ENCODE measurements at places on chromosomes 7 and 10. TPM values are rescaled to one million over a fixed set of nuclear protein-coding genes. Genes with fewer than 3 reads are reported as not detected.

GRCh38 chr7:102175423-102176170 is 111.1 kb upstream of the SH2B2 start:
- DNase-seq, result no peak
- no peaks in the 10 kb centered on the region for H3K27me3 ChIP-seq
- H3K4me1 ChIP-seq, result peaks cover 5% of the 10 kb centered on the region

GRCh38 chr10:2011106-2011716 is 273.9 kb upstream of the ADARB2 start:
- H3K27me3 ChIP-seq, result no peaks in the 10 kb centered on the region
- no peaks in the 10 kb centered on the region for H3K36me3 ChIP-seq
- no peak overlapping the region for H3K4me3 ChIP-seq
- no peak for DNase-seq

DNA sequence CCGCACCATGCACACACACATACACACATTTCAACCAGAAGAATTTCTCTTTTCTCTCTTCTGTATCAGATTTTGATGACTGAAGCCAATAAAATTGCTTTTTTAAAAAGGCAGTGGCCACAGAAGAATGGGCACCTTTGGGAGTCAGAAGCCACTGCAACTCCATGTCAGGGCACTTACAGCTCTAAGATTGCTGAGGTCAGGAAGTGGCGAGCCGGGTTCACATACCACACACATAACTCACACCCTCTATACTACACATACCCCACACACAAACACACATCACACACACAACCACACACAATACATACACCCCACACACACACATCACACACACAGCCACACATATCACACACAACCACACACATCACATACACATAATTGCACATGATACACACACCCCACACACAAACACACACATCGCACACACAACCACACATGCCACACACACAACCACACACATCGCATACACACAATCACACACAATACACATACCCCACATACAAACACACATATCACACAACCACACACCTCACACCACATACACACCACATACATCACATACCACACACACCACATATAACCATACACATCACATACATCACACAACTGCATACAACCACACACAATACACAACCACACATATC is 31.2 kb downstream of the GPRIN2 start:
- peak overlapping the region; percentile 81 for H3K27ac ChIP-seq
- peak; percentile 94 for DNase-seq
- no peaks in the 10 kb centered on the region for H3K27me3 ChIP-seq
- H3K36me3 ChIP-seq, result no peaks in the 10 kb centered on the region
- H3K4me1 ChIP-seq, result peaks cover 35% of the 10 kb centered on the region
- no peak overlapping the region for H3K4me3 ChIP-seq

DNA sequence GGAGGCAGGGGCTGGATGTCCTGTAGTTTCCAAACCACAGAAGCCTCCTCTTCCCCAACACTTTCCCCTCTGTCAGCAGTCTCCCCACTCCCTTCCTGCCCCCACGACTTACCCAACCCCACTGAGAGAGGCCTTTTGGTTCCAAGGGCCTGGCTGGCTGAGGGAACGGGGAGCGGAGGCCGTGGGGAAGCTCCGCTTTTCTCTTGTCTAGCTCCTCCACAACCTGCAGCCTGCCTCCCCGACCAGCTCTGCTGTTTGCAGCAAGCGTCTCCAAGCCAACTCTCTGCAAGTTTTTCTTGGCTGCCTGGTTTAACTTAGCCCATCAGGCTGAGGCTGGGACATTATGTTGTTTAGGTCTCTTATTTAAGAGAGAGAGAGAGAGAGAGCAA is 126.8 kb downstream of the NEURL1 start:
- no peak overlapping the region for H3K4me3 ChIP-seq
- H3K27me3 ChIP-seq, result no peaks in the 10 kb centered on the region
- peaks cover 6% of the 10 kb centered on the region for H3K36me3 ChIP-seq
- H3K4me1 ChIP-seq, result peaks cover 13% of the 10 kb centered on the region
- no peak overlapping the region for H3K27ac ChIP-seq

DNA sequence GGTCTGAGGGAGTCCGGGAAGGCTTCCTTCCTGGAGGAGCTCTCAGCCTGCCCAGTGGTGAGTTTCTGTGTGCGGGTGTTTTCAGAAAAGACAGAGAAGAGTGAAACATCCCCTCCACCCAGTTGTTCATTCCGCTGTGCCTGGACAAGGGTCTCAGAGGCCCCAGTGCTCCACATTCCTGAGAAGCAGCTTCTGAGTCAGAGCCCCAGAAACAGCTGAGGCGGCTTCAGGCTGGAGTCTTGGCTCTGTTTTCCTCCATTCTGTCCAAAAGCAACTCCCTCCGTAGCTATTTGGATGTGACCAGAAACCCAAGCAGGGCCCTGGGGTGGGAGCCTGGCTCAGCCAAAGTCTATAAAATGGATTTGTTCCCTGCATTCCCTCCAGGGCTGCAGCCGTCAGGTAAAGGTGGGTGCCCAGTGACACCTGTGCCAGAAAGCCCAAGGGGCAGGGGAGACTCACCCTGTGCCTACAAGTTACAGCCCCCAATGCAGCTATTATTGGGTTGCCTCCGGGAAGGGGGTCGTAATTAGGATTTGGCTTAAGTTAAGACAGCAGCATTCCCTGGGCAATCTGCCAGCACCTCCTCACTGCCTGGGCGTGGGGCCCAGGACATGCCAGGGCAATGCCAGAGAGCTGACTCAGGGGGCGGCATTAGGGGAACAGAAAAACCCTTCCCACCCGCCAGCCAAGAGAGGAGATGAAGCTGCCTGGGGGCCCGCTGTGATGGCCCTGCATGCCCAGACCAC is 13.1 kb upstream of the CAMK2G start:
- H3K4me1 ChIP-seq, result peaks cover 35% of the 10 kb centered on the region
- peaks cover 2% of the 10 kb centered on the region for H3K27me3 ChIP-seq
- H3K4me3 ChIP-seq, result peak overlapping the region; percentile 32
- peak overlapping the region; percentile 81 for H3K27ac ChIP-seq
- DNase-seq, result peak; percentile 88

- no peaks in the 10 kb centered on the region for H3K36me3 ChIP-seq
- H3K27me3 ChIP-seq, result no peaks in the 10 kb centered on the region
- peaks cover 4% of the 10 kb centered on the region for H3K4me1 ChIP-seq
Observed at GRCh38 chr7:68246189-68246633, 1249.6 kb downstream of the TYW1 start.

DNA sequence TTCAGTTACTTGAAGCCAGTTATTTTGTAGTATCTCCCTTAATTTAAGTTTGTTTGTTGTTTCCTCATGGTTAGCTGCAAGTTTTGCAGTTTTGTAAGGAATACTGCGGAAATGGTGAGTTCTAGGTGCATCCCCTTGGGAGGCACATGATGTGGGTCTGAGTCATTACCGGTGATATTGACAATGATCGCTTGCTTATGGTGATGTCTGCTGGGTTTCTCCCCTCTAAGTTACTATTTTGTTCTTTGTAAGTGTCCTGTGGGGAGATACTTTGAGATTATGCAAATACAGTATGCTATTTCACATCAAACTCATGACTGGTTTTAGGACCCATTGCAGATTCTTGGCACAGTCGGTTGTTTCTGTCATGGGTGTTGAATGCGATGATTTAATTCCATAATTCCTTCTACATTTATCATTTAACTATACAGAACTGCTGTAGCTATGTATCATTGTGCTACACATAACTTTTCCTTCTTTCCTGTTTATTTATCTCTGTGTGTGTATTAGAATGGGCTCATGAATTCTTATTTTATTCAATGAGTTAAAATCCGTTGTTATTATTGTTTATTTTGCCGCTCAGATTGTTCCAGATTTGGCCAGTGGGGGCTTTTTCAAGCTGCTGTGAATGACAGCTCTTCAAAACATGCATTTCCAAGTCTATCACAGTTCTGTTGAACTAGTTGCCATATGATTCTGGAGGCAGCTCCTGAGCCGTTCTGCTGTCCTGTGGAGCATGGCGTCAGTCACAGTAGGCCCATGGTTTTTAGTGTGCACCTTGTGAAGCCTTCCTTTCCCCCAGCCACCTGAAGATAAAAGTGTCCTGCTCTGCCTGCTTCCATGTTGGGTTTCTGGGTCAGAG is 18.4 kb downstream of the TSPAN14 start:
- H3K4me1 ChIP-seq, result peaks cover 39% of the 10 kb centered on the region
- H3K36me3 ChIP-seq, result peaks cover 13% of the 10 kb centered on the region
- H3K27ac ChIP-seq, result peak overlapping the region; percentile 74
- no peak overlapping the region for H3K4me3 ChIP-seq
- H3K27me3 ChIP-seq, result no peaks in the 10 kb centered on the region
- peak; percentile 85 for DNase-seq

- H3K27me3 ChIP-seq, result no peaks in the 10 kb centered on the region
- H3K4me3 ChIP-seq, result no peak overlapping the region
- no peak for DNase-seq
- H3K36me3 ChIP-seq, result no peaks in the 10 kb centered on the region
- H3K4me1 ChIP-seq, result no peaks in the 10 kb centered on the region
Observed at GRCh38 chr7:16562456-16563220, 36.0 kb downstream of the LRRC72 start.

GRCh38 chr7:43501870-43502269 is 81.0 kb upstream of the STK17A start:
- H3K4me3 ChIP-seq, result no peak overlapping the region
- DNase-seq, result peak; percentile 88
- H3K4me1 ChIP-seq, result peaks cover 3% of the 10 kb centered on the region
- H3K27me3 ChIP-seq, result peaks cover 38% of the 10 kb centered on the region

GRCh38 chr7:116584721-116585120 is 59.9 kb downstream of the CAV1 start:
- H3K27me3 ChIP-seq, result no peaks in the 10 kb centered on the region
- no peak overlapping the region for H3K4me3 ChIP-seq
- H3K4me1 ChIP-seq, result peaks cover 29% of the 10 kb centered on the region
- DNase-seq, result peak; percentile 32
- no peak overlapping the region for H3K27ac ChIP-seq

GNAT3 gene
- not detected for total RNA-seq

AP4M1 gene
- 14.7 TPM for total RNA-seq

TWIST1 gene
- 5.7 TPM for total RNA-seq

SPRN gene
- 3.7 TPM for total RNA-seq

ADAM22 gene
- 1.5 TPM for total RNA-seq

SEMA4G gene
- 5.9 TPM for total RNA-seq

WBP1L gene
- 73.6 TPM for total RNA-seq

ARPC1A gene
- 185 TPM for total RNA-seq

NUTM2D gene
- 6.2 TPM for total RNA-seq

All from astrocyte (in vitro differentiated cells and primary cell).